ENCODE measurements at places on chromosomes 6 and 20.

- peak; percentile 32 for DNase-seq
Measured at GRCh38 chr6:84766118-84766798, 1.9 kb upstream of the TBX18 start.

DNA sequence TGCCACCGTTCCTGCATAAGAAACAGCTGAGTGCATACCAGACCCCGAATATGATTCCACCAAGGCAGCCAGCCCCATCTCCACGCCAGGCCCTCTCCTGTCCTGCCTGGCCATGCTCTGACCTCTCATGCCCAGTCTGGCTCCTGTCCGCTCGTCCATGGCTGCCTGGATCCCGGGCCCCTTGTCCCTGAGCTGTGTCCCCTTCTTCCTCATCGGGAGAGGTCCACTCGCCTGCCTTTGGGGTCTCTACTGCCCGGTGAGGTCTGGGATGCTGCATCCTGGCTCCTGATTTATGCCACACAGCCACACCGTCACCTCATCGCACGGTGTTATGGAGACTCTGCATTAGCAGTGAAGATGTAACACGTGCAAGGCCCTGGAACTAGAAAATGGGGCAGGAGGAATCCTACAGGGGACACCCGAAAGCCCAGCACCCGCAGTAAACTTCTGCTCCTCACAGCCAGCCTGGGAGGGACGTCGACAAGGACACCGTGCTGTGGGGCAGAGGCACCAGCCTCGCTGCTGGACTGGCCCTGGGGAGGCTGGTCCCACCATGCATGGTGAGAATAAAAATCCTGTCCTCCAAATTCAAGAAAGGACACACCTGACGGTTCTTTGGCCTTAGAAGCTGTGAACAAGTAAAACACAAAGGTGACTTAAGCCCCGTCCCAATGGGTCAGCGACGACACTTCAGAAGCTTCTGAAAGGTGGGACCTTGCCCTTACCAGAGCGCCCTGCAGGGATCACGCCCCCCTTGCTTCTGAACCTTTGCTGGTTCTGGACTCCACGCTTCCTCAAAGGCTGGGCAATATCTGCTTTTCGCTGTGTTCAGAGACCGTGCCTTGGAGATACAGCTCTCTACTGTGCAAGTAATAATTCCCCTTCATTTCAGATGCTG is 103.0 kb downstream of the DLL1 start:
- no peak for DNase-seq

DNA sequence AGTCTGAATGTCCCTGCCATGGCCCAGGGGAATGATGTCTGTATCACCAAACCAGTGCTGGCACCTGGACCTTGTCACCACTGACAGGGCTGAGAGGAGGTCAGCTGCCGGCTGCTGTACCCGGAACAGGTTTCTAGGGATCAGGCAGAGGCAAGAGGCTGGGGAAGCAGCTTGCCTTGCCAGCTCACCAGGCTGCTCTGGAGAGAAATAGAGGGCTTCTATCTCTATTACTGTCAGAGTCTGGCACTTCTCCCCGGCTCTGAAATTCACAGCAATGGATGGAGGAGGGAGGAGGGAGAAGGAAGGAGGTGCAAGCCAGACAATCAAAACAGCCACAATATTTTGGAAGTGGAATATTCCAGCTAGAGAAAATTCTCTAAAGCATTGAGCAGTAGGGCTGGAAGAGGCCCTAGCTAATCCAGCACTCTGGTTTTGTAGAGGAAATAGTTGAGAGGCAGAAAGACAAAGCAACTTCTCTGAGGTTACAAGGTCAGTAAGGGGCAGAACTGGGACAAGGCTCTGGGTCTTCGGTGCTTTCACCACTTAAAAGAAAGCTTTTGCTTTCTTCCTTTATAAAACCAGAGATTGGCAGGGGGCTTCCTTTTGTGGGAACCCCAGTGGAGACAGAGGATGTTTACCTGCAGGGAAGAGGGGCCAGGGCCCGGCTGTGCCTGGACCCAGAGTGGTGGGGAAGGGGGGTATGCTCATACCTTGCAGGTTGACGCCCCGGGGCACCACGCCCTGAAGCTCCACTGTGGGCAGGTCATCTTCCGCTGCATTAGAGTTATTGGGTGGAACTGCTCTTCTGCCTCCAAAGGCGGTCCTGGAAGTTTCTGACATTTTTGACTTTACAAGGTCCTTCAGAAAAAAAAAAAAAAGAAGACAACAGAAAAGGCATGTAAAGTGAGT is 2.4 kb downstream of the F13A1 start:
- no peak for DNase-seq

DNA sequence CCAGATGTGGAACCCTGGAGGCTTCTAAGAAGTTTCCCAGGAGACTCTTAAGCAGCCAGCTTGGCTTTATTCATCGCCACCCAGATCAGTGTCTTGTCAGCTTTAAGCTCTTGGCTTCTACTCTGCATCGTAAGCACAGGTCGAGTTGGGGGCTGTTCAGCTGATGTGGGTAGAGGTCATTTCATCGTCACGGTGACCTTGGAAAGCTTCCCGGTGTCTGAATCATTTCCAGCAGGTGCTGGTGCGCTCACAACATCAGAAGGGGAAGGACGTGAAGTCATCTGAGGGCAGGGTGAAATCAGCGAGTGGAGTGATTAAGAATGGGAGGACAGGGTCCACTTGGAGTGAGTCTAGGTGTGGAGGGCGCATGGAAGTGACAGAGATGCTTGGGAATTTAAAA is 112.6 kb downstream of the SASH1 start:
- DNase-seq, result no peak

- peak; percentile 73 for DNase-seq
Measured at GRCh38 chr6:152232501-152233151, 404.5 kb downstream of the SYNE1 start.

GRCh38 chr20:23149623-23150279 is 63.6 kb upstream of the CD93 start:
- no peak for DNase-seq

- DNase-seq, result no peak
Measured at GRCh38 chr6:75624988-75625387, 23.3 kb downstream of the SENP6 start.

DNA sequence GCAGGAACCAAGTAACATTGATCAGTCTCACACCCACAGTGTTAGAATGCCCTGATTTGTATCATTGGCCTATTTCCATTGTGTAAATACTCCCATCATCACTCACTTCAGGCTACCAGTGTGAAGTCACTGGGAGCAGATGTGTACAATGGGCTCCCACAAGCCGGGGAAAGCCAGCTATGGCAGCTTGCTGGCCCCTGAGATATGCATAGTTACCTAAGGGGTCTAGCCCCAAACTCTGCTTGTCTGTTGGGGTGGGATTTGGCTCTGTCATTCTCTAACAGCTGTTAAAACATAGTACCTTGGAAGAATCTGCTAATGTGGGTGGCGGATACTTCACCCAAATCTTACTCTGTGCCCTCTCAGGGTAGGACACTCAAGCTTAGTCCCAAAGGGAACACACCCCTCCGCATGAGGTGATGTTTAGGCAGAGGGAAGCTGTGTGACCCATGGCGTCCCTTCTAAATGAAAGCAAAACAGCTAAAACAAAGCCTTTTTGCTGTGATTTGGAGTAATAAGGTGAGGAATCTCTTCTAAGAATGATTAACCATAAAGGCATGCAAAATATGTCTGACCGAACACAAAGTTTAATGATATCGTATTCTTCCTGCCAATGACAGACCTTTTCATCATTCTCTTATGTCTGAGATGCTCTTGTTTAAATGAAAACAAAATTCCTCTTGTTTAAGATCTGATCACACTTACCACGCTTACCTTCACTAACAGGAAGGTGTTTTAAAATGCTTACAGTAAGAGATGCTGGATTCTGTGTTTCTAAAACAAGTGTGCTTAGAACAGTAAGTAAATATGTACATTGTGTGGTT is 45.9 kb upstream of the PXDC1 start:
- peak; percentile 61 for DNase-seq

DNA sequence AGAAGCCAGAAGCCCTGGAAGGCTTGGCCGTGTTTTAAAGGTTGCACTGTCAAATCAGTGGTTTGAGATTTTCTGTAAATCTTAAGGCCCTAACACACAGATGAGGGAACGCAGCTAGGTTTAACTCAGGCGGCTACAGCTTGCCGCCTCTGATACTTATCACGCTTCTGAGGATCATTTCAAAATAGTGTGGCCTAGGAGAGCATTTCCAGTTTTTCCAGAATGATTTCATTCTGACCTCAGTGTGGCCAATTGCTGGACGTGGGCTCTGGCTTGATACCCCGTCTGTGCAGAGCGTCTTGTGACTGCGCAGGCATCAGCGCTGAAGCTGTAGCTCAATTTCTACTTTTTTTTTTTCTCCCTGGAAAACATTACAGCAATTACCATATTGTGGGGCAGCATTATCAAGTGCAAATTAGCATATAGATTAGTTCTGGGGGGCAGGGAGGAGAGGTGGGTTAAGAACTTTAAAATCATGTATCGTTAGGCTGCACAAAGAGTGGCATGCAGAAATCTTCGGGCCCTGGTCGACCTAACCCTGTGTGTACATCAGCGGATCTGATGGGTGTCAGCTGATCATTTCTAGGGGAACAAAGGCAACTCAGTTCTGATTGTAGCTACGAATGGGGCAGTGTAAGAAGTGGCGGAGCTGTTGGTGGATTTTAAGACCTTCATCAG is 105.0 kb upstream of the EEF1E1 start:
- DNase-seq, result no peak

DNA sequence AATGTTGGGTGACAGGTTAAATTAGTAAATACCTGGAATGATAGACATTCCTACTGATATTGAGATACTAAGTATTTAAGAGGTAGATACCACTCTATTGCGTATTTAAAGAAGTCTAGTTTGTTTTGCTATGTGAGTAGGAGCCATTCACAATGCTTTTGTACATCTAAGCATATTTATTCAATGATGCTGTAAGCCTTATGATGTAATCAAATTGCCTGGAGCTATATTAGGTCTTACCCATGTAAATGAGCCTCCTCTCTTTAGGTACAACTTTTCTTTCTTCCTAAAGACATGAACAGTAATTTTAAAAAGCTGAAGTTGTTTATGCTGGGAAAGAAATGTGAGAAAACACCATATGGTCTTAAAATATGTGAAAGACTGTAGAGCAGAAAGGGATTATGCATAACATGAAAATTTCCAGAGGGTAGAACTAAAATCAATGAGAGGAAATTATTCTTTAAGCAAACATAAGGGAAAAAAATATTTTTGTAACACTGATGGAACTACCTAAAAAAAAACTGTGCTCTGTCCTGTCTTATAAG is 526.7 kb downstream of the EPHA7 start:
- no peak for DNase-seq

All from mesendoderm (in vitro differentiated cells).